HFFc6 (cell line): ENCODE measurements at places on chromosomes 16 and 17. TPM values are rescaled to one million over a fixed set of nuclear protein-coding genes. Genes with fewer than 3 reads are reported as not detected.
A peak's percentile ranks its signal among the peaks of the same experiment; 100 is the strongest.

NHLRC4 gene
- total RNA-seq = 0.19 to 0.58 TPM (median 0.27 TPM) in 3 replicates

PYY gene
- not detected in 3 replicates for total RNA-seq

DNA sequence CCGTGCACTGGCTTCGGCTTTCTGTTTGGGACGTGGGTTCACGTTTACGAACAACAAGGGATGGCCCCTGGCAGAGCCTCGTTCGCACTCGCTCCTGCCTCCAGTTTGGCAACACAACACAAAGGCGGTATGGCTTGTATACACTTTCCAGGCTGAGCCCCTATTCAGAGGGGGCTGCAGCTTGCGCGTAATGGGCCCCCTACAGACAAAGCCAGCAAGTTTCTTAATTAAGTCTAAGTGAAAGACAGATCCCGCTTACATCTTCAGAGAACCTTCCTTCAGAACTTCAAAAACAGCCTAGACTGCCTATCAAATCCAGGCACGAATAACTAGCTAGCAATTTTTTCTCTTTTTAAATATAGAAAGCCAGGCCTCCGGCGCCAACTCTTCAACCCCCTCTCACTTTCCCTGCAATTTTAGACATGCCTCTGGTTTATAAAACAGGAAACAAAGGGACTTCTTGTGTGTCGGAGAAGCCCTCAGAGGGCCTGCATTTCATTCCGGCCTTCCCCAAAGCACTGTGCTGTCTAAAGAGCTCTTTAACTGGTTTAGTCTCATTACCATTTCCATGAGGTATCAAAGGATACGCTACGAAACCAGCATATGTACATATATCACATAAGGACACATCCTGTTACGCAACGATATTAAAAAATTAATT lies 244.9 kb downstream of the STX8 start:
- H3K4me3 ChIP-seq = no peak overlapping the region
- no peak overlapping the region for H3K27ac ChIP-seq
- H3K4me1 ChIP-seq = no peaks in the 10 kb centered on the region
- no peaks in the 10 kb centered on the region; the same call in none of the 2 replicates for H3K27me3 ChIP-seq
- DNase-seq = no peak
- peaks cover 23% of the 10 kb centered on the region for H3K36me3 ChIP-seq

- no peak overlapping the region for H3K4me3 ChIP-seq
- DNase-seq = no peak
- H3K36me3 ChIP-seq = no peaks in the 10 kb centered on the region
These were observed 5.0 kb downstream of the CAMKK1 start for GRCh38 chr17:3887804-3888203.

- peaks cover 71% of the 10 kb centered on the region for H3K4me1 ChIP-seq
- peaks cover 3% of the 10 kb centered on the region for H3K27me3 ChIP-seq
- no peak for DNase-seq
- no peak overlapping the region for H3K4me3 ChIP-seq
- peak overlapping the region; percentile 37; the same call in 1 of the 2 replicates for H3K27ac ChIP-seq
These were observed 12.7 kb downstream of the MMP2 start for GRCh38 chr16:55491691-55492090.

GRCh38 chr16:85541980-85542900 lies 70.9 kb upstream of the GSE1 start:
- H3K4me1 ChIP-seq = peaks cover 14% of the 10 kb centered on the region
- H3K4me3 ChIP-seq = no peak overlapping the region
- no peak overlapping the region for H3K27ac ChIP-seq

GRCh38 chr17:42971589-42971988 lies 7.3 kb upstream of the AARSD1 start:
- no peak overlapping the region for H3K27ac ChIP-seq
- H3K36me3 ChIP-seq = no peaks in the 10 kb centered on the region
- H3K4me3 ChIP-seq = no peak overlapping the region
- H3K4me1 ChIP-seq = no peaks in the 10 kb centered on the region

CDR2L gene
- total RNA-seq = 29.7 to 35.8 TPM (median 30.4 TPM) in 3 replicates

DNA sequence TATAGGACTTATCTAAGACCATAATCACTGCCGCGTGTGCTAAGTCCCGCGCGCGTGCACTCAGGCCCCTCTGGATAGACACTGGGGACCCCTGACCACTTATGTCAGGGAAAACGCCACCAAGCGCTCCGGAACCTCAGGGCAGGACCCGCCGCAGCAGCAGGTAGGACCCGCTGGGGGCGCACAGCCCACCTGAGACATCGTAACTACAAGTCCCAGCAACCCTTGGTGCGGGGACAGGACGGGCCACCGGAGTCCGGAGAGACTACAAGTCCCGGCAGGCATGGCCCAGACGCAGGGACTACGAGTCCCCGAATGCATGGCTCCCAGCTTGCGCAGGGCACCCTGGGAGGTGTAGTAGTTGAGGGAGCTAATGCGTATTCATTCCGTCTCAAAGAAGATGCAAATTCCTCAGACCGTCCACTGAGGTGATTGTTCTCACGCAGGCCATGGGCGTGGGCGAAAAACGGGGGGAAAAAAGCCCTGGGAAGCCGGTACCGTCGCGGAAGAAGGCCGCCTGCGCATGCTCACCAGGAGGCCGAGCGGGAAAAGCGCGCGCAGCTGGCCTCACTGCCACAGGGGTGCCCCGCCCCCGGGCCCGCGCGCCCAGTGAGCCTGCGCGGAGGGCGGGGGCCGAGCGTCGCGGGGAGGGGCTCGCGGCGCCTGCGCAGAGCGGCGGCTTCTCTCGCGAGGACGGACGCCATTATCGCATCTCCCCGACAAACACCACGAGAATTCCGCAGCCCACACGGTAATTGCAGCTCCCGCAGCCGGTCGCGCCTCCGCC lies at the start of gene BANP:
Gene BANP, plus strand, starts transcription at position 670 of the 787 bp plus-strand sequence. CDS start 23,682 bp downstream, outside the sequence.
- peak; percentile 97 for DNase-seq
- H3K36me3 ChIP-seq = peaks cover 11% of the 10 kb centered on the region
- H3K4me1 ChIP-seq = peaks cover 33% of the 10 kb centered on the region
- peaks cover 5% of the 10 kb centered on the region for H3K27me3 ChIP-seq
- peak within 1 kb of the TSS; percentile 98 for H3K4me3 ChIP-seq
- peak within 1 kb of the TSS; percentile 99 for H3K27ac ChIP-seq

DNA sequence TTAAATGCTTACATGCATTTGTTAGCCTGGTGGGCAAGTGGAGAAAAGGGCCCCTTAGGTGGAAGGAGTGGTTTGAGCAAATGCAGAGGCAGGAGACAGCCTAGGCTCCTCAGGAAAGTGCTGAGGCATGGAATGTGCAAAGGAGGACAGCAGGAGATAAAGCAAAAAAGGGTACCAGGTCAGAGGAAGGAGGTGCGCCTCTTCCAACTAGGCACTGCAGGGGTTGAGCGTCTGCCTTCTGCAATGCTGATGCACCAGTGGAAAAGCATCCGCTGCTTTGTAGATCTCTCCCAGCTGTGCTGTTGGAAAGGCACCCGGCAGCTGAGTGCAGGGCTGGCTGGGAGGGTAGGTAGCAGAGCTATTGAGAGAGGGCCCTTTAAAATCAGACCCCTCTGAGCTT lies 287.0 kb upstream of the XYLT1 start:
- H3K27me3 ChIP-seq = peaks cover 10% of the 10 kb centered on the region
- no peaks in the 10 kb centered on the region for H3K36me3 ChIP-seq
- H3K27ac ChIP-seq = no peak overlapping the region

DNA sequence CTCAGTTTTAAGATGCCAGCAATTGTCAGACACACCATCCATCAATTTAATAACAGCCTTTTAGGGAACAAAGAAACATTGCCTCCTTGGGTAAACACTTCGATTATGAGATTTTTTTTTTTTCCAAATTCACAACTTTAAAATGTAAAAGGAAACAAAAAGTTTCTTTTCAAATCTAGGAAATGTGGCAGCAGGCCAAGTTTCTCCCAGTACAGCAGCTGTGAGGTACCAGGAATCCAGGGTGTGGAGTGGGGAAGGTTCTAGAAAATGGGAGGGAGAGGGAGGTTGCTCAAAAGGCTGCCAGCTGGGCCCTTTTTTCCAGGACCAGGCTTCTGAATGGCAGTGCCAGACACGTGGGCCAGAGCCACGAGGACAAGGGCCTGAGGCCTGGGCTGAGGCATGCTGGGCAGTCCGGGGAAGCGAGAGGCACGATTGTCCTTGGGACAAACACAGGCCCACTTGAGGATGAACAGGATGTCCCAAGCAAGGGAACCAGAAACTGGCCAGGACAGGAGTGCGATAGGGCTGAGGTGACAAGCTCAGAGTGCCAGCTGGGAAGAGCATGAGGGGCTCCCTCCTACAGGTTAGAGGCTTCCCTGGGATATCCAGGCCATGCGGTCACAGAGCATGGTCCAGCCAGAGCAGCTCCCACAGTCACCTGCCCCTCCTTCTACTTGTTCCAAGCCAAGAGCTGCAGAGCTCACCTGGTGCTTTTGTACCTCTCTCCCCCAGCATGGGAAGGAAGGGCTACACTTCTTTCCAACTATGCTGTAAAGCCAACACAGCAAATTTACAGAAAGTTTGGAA lies 215.1 kb downstream of the KATNIP start:
- peaks cover 40% of the 10 kb centered on the region for H3K4me1 ChIP-seq
- peaks cover 30% of the 10 kb centered on the region for H3K36me3 ChIP-seq
- H3K27ac ChIP-seq = no peak overlapping the region
- H3K4me3 ChIP-seq = no peak overlapping the region

DNA sequence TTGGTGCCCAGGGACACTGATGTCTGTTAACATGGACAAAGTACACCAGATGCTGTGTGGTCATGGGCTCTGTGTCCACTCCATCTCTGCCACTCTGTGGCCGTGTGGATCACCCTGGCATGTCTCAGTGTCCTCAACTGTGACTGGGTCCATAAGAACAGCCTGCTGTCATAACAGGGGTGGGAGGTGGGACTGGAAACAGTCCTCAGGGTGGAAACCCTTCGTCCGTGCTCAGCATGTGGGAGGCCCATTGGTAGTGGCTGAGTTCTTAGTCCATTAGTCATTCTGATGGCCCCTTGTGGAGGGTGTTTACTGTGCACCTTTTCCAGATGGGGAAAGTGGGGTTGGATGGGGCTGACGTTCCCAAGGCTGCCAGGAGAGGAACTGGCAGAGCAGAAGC lies 12.8 kb downstream of the FLYWCH2 start:
- H3K27me3 ChIP-seq = no peaks in the 10 kb centered on the region
- peaks cover 1% of the 10 kb centered on the region for H3K4me1 ChIP-seq
- H3K36me3 ChIP-seq = no peaks in the 10 kb centered on the region
- no peak overlapping the region; the same call in 1 of the 2 replicates for H3K27ac ChIP-seq

DNA sequence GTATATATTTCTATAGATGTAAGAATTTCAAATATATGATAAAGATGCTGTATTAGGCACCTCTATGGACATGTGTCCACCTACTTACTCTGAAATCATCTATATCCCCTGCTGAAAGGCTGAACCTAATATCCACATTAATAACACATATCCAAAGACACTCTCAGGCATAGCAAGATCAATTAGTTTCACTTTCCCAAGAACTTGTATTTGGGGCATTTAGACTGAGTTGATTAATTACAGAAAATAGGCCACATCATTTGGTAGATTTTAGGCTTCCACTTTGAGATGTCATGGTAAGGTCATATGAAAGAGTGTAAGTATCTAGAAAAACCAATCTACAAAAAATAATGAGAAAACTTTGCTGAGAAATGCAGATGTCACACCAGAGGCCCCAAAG lies 45.1 kb downstream of the BRIP1 start:
- no peak overlapping the region for H3K27ac ChIP-seq
- no peaks in the 10 kb centered on the region; the same call in 1 of the 2 replicates for H3K27me3 ChIP-seq
- H3K4me1 ChIP-seq = peaks cover 15% of the 10 kb centered on the region
- H3K36me3 ChIP-seq = peaks cover 27% of the 10 kb centered on the region

ASPA gene
- total RNA-seq = not detected in 3 replicates
